HT1080 (cell line): ENCODE measurements at places on chromosomes 1 and 21. TPM values are rescaled to one million over a fixed set of nuclear protein-coding genes. Genes with fewer than 3 reads are reported as not detected.

The FCGR3B gene
- total RNA-seq: not detected in 2 replicates

The SH3GLB1 gene
- total RNA-seq: 27.4 and 41.4 TPM in 2 replicates

The KRTAP19-3 gene
- not detected in 2 replicates for total RNA-seq

The OR2T29 gene
- total RNA-seq: not detected in 2 replicates

The OR2T12 gene
- not detected in 2 replicates for total RNA-seq

The APCS gene
- not detected in 2 replicates for total RNA-seq

The BRDT gene
- not detected in 2 replicates for total RNA-seq

The MPL gene
- total RNA-seq: not detected in 2 replicates

The CBS gene
- total RNA-seq: 21.2 and 25.5 TPM in 2 replicates

The NPL gene
- total RNA-seq: 1.4 and 1.7 TPM in 2 replicates

The COL8A2 gene
- total RNA-seq: 1.2 and 1.5 TPM in 2 replicates

The DDR2 gene
- total RNA-seq: 29.0 and 34.4 TPM in 2 replicates

The KRTAP13-2 gene
- not detected in 2 replicates for total RNA-seq

The PCP4L1 gene
- total RNA-seq: 0.10 and 0.27 TPM in 2 replicates

The CD1B gene
- not detected in 2 replicates for total RNA-seq

The TMEM51 gene
- total RNA-seq: 14.5 and 19.9 TPM in 2 replicates

The OR2L5 gene
- total RNA-seq: not detected in 2 replicates

The RBM8A gene
- 174 and 199 TPM in 2 replicates for total RNA-seq

The SLC35A3 gene
- total RNA-seq: 27.6 and 31.0 TPM in 2 replicates

The CACNA1S gene
- not detected in 2 replicates for total RNA-seq

The CFAP107 gene
- total RNA-seq: not detected in 2 replicates

The FCRL2 gene
- total RNA-seq: not detected in 2 replicates

The HAO2 gene
- not detected in 2 replicates for total RNA-seq

The CD5L gene
- 0.27 TPM in 1 of 2 replicates, not detected in the other for total RNA-seq
